Activated gamma-delta T cell (primary cell): ENCODE measurements at places on chromosomes 2 and 18.

GRCh38 chr2:118493213-118493612 lies 354.2 kb downstream of the EN1 start:
- no peak for DNase-seq

DNA sequence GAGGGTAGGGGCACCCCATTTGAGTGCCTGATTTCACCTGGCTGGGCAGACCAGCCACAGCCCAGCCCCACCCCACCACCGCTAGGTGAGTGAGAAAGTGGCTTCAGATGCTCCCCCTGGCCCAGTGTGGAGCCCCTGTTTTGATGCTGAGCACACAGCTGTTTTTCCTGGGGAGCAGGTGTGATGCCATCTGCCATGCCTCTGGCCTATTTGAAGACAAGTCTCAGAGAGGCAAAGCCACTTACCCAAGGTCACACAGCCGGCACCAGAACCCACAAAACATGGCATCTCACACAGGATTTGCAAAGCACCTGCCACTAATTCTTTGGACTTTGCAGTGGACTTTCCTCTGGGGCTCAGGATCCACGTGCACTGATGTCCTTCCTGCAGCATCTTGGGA lies 131.3 kb downstream of the INHBB start:
- DNase-seq = no peak

GRCh38 chr18:35942661-35943060 lies 29.8 kb upstream of the RMP24 start:
- DNase-seq = no peak

GRCh38 chr2:193566276-193566675 lies 1371.5 kb upstream of the TMEFF2 start:
- DNase-seq = no peak

DNA sequence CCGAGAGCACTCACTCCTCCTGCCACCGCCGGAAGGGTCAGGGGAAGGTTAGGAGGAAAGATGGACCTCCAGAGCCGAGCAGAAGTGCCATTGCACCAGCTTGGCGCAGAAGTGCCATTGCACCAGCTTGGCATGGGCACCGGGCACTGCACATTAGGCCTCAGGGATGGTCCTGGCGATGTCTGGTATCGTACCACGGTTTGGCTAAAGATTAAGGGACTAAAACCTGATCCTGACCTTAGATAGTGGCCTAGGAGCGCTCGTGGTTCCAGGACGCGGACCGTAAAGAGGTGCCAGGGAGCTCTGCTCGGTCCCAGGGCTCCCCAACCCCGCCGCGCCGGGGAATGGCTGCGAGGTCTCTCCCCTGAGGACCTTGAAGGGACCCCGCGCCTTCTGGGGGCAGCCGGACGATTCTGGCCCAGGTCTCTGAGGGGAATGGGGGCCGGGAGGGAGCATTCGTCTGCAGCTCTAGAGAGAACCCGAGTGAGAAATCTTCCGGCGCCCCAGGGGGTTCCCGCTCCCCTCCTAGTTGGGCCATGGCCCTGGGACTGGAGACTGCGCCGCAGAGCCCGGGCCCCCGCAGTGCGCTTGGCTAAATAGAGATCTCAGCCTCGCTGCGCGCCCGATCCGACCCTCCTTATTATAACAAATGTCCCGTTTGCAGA lies 1.8 kb downstream of the PAX8 start:
- DNase-seq = no peak

DNA sequence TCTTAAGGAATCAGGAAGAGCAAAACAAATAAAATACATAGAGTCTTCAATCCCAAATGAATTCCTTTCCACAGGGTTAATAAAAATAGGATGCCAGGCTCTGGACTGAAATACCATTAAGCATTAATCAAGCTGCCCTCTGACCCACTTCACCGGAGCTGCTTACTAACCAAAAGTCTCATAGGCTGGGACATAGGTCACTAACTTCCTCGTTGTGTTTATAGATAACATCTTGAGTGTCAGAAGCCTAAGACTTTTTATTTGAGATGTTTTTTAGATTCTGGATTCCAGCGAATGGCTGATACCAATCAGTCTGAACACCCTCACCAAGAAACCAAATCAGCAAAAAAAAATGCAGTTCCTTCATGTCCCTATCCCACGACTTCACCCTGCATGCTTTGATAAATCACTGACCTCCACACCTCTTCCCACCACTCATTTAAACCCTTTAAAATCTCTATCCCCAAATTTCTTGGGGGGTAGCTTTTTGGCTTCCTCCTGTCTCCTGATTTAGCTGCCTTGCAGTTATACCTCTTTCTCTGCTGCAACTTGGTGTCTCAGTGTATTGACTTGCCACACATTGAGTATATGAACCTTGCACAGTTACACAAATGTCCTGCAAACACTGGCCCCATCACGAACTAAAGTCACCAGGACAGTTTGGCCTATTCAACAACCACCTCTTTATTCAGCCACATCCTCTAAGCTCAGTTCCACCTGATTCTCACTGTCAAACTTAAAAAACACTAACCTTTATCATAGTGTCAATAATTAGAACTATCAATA lies 399.3 kb downstream of the METTL4 start:
- DNase-seq = no peak

DNA sequence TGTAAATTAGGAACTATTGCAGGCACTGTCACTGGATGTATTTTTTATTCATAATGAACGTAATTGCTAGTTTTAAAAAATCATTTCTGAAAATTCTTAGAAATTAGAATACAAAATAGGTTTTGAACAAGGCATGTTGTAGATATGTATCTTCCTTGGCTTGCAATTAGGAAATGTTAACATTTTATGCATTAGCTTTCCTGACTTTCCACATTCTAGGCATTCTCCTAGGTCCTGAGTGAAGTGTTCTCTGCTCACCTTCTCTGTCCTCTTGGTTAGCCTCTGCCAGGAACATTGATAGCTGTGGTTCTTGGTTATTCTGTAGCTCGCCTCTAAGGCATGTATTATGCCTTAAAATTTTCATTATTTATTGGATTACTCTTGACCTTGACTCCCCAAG lies 130.3 kb downstream of the FHOD3 start:
- DNase-seq = no peak

DNA sequence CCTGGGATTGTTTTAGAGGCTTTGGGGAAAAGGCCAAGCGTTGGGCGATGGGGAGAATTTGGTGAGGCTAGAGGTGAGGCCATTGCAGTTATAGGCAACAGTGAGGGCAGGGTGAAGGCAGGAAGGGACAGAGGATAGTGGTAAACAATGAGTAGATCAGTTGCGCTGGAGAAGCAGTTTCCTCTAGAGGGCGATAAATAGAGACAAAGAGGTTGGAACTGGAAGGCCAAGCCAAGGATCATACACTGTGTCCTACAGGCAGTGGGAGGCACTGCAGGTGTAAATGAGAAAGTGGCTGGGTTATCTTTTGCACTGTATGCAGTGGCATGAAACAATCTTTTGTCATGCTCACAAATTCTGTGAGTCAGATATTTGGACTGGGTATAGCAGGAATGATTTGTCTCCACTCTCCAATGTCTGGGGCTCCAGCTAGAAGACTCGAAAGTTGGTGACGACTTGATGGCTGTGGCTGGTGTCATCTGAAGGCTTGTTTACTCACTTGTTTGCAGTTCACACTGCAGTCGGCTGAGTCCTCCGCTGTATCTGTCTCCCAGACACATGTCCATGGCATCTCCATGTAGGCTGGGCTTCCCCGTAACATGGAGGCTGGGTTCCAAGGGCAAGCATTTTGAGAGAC lies 82.1 kb downstream of the TNP1 start:
- DNase-seq = no peak

- DNase-seq = no peak
Measured at GRCh38 chr2:203592470-203592869, 57.4 kb upstream of the RAPH1 start.

- DNase-seq = no peak
Measured at GRCh38 chr2:163602196-163602595, 133.6 kb downstream of the FIGN start.

DNA sequence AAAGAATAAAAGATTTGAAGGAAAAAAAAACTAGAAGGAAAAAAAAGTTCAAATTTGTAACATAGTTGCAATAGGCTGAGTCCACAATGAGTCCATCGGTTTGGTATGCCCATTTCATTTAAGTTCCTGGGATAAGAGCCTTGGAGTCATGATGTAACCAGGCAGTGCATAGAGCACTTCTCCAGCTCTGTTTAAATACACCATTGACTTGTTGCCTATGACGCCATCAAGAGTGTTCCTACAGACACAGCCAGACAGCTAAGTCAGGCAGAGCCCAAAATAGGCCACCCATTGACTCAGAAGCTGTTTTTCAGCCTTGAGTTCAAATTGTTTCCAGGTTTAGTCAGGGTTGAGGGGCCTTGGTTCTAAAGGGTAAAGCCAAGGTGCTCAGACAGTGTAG lies 44.9 kb downstream of the SOCS6 start:
- DNase-seq = no peak

GRCh38 chr2:240032406-240033329 lies 2.4 kb upstream of the OR6B2 start:
- no peak for DNase-seq

DNA sequence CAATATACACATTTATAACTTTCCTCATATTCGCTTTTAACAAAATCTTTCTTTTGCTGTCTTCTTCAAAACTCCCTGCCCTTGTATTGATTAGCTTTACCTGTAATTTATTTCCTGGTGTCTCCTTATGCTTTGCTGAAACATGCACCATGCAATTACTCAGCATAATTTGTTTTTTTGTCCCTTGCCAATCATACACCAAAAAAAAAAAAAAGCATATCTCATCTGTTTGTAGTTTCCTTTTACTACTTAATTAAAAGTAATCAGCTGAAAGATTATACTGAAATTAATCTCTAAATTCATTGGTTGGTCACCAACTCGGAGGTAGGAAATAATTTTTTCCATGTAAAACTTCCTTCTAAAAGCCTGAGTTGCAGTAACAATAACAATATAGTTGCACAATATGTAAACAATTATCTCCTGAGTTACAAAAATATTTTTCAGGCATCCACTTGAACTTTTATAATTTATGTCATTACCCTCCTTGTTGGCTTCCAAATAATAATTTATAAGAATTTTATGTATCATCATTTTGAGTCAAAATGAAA lies 53.0 kb upstream of the ROCK1 start:
- DNase-seq = no peak

- no peak for DNase-seq
Measured at GRCh38 chr2:53077413-53077812, 690.2 kb upstream of the CHAC2 start.

DNA sequence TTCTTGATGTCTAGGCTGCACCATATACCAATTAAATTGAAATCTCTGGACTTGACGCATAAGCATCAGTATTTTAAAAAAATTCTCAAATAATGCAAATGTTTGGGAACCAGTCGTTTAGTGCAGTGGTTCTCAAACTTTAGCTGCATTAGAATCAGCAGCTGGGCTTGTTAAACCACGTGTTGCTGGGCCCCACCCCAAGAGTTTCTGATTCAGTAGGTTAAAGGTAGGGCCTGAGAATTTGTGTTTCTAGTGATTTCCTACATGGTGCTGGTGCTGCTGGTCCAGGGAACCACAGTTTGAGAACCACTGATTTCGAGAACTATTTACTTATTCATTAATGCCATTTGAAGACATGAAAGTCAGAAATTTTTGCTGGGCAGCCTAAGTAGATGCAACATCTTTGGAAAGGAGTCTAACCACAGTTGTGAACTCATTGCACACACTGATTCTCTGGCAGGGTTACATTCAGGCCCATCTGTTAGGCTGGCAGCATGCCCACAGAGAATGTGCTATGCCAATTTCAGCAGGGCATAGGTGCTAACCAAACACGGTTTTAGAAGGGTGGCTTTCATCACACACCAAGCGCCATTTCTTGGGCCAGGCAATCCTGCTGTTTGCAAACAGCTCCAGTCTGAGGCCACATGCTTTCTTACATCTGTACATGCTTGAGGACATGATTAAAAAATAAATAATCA lies 26.4 kb upstream of the ATP5MC3 start:
- DNase-seq = no peak

GRCh38 chr2:433216-433615 lies 145.3 kb upstream of the ALKAL2 start:
- DNase-seq = no peak

GRCh38 chr2:101889460-101890098 lies 102.2 kb upstream of the IL1R2 start:
- DNase-seq = no peak

DNA sequence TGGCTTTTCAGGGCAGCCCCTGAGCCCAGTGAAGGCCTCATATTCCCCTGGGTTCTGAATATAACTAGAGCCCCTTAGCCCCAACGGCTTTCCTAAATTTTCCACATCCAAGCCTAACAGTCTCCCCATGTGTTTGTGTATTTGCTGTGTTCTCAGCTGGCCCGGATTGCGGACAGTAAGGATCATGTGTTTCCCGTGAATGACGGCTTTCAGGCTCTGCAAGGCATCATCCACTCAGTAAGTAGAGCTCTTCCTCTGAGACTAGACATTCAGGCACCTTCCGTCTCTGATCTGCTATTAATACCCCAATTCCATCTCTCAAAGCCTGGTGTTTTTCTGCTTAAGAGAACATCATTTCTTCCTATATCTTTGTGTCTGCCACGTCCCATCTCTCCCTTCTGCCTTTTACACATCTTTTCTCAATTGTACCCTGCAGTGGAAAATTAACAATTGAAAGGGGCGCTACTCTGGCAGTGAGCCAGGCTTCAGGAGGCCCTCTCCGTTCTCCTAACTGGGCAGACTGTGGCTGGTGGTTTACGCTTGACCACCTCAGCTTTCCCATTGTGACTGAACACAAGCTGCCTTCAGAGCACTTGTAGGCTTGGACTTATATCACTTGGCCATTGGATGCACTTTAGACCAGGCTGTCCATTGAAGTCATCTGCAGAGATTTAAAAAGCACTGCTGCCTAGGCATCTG lies 64.4 kb downstream of the ANTXR1 start:
- DNase-seq = no peak

GRCh38 chr2:20012282-20013125 lies at the start of gene MATN3:
MATN3 (minus strand) TSS chr2:20012668; CDS start chr2:20012631, 37 bp downstream.
- peak; percentile 9 for DNase-seq

GRCh38 chr2:129361688-129362087 lies 617.8 kb upstream of the RAB6C start:
- no peak for DNase-seq

DNA sequence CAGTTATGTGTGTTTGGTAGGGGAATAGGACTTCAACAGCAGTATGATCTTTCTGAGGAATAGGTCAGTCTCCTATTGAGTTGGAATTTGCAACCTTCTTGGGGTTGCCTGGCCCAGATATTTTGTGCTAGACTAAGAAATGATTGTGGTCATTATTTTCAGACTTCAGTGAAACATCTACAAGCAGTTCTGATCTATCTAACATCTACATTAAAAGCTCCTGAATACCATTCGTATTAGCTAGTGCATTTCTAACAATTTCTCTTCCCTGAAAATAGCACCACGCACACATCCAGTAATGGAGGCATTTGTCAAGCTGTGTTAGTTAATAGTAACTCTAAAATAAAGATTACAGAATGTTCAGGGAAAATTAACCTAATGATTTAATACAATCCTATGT lies 179.3 kb downstream of the FIGN start:
- no peak for DNase-seq
